Stimulated activated CD8-positive, alpha-beta memory T cell treated with anti-CD3 and anti-CD28 coated beads, Interleukin-7, amount 100 ng/mL, for 1 hour (primary cell): ENCODE measurements at places on chromosomes 3 and 15.
A peak's percentile ranks its signal among the peaks of the same experiment; 100 is the strongest.

- no peak for DNase-seq
Measured at GRCh38 chr15:92020804-92021203, 167.3 kb downstream of the SLCO3A1 start.

- DNase-seq: no peak
Measured at GRCh38 chr15:66524838-66525237, 19.7 kb downstream of the ZWILCH start.

DNA sequence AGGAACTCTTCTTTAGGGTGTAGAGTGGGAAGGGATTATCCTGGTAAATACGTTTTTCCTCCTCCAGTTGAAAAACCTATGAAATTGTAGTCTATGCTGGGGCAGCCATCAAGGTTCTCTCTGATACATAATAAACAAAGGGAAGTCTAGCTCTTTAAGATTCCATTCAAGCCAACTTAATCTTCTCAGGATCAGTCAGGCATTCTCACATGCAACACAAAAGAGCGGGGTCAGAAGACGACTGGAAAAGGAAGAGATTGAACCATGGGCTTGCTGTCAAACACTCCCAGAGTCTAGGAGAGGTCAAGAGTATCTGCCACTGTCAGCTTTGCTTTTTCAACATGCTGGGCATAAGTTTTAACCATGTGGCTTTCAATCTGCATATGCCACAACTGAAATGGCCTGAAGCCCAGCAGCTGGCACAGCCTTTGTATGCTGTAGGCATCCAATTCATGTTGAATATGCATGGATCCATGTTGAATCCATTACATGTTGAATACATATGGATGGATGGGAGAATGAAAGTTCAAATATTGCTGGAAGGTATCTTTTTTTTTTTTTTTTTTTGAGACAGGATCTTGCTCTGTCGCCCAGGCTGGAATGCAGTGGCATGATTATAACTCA lies 8.5 kb downstream of the TRAT1 start:
- no peak for DNase-seq

- no peak for DNase-seq
Measured at GRCh38 chr3:117104381-117104780, 394.8 kb downstream of the TUSC7 start.

DNA sequence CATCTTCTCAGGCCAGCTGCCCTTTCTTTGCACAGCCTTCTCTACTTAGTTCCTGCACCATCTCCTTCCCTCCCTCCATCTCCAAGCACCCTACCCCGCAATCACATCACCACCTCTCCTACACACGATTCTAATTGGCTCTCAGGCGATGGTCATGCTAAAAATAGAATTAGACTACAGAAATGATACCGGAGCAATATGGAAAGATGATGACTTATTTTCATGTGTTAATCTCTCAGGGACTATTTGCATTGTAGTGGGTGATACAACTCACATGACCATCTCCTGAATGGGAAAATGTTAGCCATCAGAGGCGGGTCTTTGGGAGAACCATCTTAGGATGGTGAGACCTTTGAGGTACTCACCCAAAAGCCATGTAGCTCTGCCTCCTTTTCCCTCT lies 54.7 kb upstream of the PPARG start:
- DNase-seq: no peak

DNA sequence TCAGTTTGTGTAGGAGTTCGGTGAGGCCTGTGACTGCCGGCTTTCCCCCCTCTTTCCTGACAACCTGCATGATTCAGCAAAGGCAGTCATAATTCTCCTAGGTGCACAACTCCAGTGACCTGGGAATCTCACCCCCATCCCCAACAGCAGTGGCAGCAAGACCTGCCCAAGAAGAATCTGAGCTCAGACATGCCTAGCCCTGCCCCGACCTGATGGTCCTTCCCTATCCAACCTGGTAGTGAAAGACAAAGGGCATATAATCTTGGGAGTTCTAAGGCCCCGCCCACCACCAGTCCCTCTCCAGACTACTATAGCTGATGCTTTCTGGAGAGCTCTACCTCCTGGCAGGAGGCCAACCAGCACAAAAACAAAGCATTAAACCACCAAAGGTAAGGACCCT lies 44.2 kb upstream of the ZBED2 start:
- DNase-seq: no peak

- no peak for DNase-seq
Measured at GRCh38 chr3:126275620-126275904, 81.6 kb downstream of the KLF15 start.

GRCh38 chr3:176961916-176962315 lies 235.4 kb downstream of the TBL1XR1 start:
- no peak for DNase-seq

DNA sequence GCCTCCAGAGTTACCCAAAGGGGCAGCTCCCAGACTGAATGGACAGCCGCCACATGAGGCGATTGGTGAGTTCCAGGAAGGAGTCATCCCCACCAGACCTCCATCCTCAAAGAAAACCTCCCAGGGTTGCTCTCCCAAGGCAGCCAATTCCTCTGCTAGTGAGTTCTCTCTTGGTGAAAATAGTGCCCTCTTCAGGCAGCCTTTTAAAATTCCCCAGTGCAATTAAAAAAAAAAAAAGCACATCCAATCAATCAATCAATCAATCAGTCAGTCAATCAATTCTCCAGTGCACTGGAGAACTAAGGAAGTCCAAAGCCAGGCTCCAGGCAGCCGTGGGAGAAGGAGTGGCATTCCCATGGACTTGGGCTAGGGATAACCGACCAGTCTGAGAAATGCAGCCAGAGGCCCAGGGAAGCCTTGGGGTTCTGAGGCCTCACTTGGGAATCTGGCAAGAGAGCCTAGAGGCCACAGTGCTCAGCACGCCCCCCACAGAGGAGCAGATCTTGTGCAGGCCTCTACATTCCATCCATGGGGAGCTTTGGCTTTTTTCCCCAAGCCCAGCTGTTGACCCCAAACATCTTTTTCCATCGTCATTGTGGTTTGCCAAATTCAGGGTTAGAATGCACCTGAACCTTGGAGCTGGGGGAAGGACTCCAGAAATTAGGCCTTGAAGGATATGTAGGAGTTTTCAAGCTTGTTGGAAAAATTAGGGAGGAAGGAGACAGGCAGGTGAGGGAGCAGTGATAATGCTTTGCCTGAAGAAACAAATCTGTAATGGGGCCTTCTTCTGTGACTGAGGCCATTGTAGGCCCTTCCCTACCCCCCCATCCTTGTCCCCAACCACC lies 4.8 kb downstream of the PAQR5 start:
- DNase-seq: no peak

DNA sequence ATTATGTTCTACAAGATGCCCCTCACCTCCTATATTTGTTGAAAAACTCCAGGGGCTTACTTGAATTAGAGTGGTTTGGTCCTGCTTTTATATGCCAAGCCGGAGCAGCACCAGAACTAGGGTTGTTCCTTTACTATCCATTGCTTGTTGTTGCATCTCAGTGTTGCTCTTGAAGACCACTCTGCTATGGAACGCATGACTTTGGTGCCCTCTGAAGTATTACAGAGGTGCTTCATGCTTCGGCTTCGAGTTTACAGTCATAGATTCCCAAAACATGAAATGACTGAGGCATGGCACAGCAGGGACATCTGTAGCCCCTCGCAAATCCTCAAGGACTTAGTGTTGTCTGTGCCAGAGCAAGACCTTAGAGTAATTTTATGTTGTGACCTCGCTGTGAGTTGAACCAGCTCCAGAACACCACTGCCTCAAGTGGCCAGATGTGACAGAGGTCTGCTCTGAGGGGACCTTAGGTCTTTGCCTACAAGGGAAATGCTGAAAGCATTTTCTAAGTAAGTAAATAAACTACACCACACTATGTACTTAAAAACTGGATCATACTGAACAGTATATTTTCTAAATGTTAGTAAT lies 67.2 kb upstream of the SIAH2 start:
- DNase-seq: no peak

DNA sequence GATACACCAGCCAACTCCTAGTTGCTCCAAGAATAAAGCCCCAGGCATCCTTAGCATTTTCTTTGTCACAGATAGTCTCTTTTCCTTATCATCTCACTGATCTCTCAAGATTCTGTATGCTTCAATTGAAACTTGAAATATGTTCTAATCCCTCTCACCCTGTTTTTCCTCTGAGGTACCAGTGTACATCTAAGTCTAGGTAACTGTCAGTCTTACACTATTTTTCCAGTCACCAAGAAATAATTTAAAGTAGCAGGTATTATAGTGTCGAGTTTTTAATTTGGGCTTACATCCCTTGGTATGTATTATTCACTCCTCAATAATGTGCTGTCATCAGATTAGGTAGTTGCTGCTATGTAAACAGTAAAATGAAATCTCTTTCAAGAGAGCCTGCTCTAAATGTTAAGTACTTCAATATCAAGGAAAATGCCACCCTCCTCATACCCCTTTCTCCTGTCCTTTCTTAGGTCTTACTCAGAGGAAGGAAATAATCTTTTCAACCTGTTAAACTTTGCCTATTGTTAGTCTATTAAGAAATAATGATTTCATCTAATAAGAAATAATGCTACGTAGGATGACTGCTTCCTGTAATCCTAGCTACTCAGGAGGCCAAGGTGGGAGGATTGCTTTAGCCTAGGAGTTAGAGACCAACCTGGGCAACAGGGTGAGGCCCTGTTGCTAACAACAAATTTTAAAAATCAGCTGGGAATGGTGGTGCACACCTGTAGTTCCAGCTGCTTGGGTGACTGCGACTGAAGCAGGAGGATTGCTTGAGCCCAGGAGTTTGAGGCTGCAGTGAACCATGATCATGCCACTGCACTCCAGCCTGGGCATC lies 39.8 kb downstream of the TSC22D2 start:
- no peak for DNase-seq

GRCh38 chr3:101281521-101282030 lies 38.8 kb downstream of the IMPG2 start:
- no peak for DNase-seq

GRCh38 chr15:51191072-51191670 lies 96.5 kb upstream of the TNFAIP8L3 start:
- no peak for DNase-seq

DNA sequence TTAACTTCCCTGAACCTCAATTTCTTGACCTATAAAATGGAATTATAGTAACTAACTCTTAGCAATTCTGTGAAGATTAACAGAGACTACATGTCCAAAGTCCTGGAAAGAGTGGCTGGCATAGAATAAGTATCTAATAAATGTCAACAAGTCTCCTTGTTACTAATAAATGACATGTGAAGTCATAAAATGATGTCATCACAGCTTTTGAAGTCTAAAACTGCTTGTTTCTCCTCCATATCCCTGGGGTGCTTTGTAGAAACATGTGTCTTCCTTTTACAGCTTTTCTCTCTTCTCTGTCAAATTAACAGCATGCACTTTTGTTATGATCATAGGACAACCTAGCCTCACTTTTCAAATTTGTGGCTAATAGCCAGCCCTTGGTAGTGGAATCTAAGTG lies 510.2 kb downstream of the NTRK3 start:
- no peak for DNase-seq

DNA sequence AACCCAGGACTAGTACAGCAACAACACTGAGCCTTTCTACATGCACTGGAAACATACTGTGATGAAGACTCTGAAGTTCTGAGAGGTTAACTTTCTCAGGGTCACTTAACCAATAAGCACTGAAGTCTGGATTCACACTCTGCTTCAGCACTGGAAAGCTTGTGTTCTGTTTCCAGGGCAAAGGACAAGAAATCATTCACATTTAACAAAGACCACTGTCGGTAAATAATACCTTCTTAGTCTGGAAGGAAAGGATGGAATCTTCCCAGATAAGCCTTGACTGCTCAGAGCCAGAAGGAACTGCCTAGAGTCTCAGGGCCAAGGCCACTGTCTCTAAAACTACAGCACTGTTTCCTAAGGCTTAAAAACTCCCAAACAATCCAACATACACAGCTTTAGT lies 4.3 kb upstream of the GLYCTK start:
- DNase-seq: no peak

GRCh38 chr3:42805141-42805821 lies 991 bp upstream of the HIGD1A start:
- DNase-seq: no peak

- DNase-seq: no peak
Measured at GRCh38 chr15:25711164-25711563, 152.0 kb downstream of the ATP10A start.

DNA sequence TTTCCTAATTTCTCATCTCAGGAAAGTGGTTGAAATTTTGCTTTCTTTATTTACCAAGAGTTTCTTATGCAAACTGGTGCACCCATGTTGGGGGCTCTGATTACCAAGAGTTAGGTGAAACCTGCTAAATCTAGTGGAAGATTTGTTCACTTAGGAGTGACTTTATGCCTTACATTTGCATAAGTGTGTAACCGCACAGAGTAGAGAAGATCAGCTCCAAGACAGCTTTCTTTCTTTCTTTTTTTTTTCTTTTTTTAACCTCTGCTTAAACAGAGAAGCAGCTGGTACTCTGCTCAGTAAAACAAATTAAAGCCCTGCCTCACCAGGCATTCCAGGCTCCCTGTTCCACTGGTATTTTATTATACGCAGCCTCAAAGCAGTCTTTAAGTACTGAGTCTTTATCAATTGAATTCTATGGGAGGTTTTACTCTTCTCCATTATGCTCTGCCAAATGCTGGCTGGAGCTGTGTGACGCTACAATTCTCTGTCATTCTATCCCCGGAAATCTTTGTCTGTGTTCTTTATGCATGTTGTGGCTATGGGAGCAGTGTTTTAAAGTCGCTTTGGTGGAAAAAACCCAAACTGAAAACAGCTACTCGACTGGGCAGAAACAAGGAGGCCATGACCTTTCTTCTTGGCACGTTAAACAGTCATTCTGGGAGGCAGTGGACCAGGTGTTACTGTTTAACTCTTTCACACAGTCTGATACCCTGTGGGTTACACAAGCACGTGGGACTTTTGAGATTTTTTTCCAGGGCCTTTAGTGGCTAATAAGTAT lies 55.2 kb upstream of the GBE1 start:
- no peak for DNase-seq

- DNase-seq: no peak
Measured at GRCh38 chr15:70290708-70291107, 193.0 kb upstream of the TLE3 start.

GRCh38 chr3:182981038-182981380 lies 671 bp upstream of the DCUN1D1 start:
- DNase-seq: no peak

DNA sequence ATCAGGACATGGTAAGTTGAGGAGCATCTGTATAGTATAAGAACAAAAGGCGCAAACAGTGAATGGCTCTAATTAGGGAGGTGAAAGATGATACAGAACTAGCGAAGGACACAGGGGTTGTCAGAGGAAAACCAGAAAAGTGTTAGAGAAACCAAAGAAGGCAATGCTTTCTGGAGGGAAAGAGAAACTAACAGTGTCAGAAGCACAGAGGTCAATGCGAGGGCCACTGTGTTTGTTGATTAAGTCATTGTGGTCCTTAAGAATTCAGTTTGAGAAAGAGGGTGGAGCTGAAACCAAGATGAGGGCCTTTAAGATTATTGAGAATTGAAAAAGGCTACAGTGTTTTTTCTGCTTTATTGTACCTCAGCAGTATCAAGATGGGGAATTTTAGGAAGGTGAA lies 28.8 kb downstream of the ATG7 start:
- DNase-seq: no peak

DNA sequence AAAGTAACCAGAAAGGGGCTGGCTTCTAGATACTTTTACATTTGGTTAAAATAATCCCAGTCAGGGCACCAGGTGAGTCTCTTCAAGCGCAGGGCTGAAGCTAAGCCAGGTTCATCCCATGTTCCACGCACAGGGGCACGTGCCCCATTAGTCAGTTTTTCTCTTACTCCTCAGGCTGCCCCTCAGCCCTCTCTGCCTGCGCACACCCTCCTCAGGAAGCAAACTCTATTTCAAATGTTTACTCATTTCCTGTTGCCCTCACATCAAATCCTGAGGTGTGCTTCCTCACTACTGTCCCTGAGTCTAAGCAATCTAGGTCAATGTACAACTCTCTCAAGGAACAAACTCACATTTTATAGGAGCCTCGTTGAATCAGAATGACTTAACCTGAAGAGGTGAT lies 48.5 kb downstream of the THBS1 start:
- peak; percentile 45 for DNase-seq
